ENCODE measurements at places on chromosomes 4 and X.

- DNase-seq, result no peak
Measured at GRCh38 chr4:73104695-73105094, 35.2 kb upstream of the COX18 start.

GRCh38 chr4:2930758-2931511, 32.3 kb downstream of the NOP14 start:
- DNase-seq, result peak; percentile 49

DNA sequence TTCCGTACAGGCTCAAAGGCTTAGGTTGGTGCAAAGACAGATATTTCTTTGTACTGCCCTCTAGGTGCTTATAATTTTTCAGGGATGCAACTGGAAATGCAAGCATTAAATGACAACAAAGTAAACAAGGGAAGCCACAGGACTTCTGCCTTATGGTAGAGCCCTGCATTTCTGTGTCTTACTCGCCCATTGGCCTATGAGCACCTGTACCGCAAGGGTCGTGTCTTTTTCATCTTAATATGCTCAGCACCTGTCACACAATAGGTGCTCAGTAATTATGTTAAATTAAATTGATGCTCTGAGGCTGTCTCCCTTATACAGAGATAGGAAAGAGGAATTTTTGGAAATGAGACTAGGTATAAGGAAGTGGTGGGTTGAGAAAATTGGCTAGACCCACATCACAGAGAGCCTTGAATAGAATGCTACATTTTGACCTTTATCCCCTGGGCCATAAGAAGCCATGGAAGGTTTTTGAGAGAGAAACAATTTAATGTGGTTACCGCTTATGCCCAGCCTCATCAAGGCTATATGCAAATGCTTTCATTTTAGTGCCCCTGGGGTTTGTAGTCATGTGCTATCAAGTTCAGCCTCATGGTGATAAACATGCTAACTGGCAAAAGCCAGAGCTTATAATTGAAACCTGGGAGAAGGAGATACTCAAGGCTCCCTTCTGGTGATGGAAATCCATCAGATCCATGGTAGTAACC, 16.3 kb downstream of the VSIG4 start:
- no peak for DNase-seq

DNA sequence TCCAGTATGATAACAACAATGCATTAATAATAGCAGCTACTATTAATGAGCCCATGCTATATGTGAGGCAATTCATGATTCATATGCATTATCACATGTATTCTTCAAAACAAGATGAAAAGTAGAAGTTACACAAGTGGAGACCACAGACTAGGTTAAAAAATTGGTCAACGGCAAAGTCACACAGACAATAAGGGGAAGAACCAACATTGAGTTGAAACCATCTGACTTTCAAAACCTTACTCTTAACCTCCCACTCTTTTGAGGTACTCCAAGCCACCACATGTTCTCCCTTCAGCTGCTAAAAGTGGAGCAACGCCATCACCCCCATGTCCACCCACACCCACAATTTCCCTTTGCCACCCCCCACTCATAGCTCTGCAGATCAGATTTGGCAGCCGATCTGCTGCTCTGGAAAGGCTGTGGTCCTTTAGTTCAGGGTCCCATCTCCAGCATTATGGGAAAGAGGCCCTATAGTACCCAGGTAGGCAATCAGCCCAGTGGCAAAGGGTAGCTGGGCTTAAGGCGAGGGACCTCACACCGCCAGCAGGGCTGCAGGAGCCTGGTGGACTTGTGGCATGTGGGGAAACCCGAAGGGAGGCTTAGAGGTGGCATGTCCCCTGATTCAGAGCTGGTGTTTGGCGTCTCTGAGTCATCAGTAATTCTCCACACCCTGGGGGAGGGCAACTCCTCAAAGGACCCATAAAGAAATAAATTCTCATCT, 33.5 kb upstream of the CYBB start:
- DNase-seq, result no peak

GRCh38 chr4:68182382-68182820, 52.7 kb upstream of the TMPRSS11F start:
- DNase-seq, result no peak

DNA sequence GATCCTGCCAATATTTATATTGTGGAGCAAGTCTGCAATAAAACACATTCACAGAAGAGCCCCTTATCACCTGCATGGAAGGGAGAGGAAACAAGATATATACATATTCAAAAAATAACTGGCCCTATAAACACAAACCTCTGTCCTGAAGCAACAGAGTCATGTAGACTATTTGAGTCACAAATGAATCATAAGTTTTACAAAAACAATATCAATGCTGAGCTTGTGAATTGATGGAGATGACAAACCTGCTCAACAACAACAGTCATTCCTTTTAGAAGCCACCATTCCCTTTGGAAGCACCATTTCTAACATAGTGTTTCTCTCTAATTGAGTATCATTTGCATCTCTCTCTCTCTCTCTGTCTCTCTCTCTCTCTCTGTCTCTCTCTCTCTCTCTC, 313.9 kb downstream of the MID1IP1 start:
- no peak for DNase-seq

GRCh38 chr4:124790471-124790870, 77.9 kb upstream of the ANKRD50 start:
- no peak for DNase-seq

- DNase-seq, result no peak
Measured at GRCh38 chr4:167428156-167428555, 193.9 kb upstream of the SPOCK3 start.

DNA sequence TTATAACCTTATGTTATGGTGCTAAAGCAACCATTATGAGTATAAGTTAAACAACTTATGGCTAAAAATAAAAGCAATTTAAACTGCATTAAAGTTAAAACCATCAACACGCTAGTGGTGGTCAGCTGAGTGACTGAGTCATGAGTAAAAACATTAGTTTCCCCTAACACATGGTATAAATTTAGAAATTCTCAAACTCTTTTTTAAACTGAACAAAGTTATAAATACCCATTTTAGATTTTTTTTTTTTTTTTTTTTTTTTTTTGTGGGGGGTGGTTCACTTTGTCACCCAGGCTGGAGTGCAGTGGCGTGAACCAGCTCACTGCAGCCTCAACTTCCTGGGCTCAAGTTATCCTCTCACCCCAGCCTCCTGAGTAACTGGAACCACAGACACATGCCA, 5.4 kb upstream of the BBS7 start:
- DNase-seq, result no peak

GRCh38 chr4:6445403-6446129, 26.8 kb downstream of the PPP2R2C start:
- no peak for DNase-seq

Data from hippocampal formation (tissue), 2 donors.